CD4-positive, alpha-beta T cell treated with Interleukin-17A for 1 hour (primary cell): ENCODE measurements at places on chromosomes 3 and 15.

- DNase-seq, result peak; percentile 11
Measured at GRCh38 chr3:125594125-125594524, 1.2 kb downstream of the OSBPL11 start.

DNA sequence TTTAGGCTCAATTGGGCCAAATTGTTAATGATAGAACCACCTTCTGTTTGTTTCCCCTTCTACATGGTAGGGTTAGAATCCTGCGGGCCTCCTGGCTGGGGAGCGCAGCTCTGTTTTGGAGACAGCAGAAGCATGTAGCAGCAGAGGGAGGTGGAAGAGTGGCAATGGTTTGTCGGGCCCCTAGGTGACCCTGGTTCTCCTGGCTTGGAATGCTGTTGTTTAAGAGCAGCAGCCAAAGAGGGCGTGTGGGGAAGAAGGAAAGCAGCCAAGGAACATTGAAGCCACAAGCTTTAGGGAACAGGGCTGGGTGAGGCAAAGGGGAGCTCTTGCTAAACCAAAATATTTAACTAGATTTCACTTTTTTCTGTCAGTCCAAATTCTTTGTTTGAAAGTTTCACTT lies 213.7 kb upstream of the NR2E3 start:
- no peak for DNase-seq

- peak; percentile 9 for DNase-seq
Measured at GRCh38 chr15:84818261-84819131, 1.3 kb downstream of the ALPK3 start.

DNA sequence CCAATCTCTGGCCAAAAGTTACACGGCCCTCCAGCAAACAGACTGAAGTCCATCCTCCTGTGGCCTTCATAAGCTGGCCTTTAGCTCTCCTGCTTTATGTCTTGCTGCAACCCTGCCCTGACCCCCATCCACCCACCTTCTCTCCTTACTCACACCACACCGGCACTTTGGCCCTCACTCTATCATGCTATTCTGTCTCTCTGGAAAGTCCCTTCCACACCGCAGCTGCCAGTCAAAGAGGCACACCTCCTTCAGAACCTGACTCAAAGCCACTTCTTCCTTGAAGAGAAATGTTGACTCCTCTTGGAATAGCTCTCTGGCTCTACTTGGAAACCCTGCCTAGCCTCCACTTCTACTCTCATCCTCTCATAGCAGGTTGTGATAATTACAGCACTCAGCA lies 4.5 kb downstream of the GPR156 start:
- DNase-seq, result no peak

DNA sequence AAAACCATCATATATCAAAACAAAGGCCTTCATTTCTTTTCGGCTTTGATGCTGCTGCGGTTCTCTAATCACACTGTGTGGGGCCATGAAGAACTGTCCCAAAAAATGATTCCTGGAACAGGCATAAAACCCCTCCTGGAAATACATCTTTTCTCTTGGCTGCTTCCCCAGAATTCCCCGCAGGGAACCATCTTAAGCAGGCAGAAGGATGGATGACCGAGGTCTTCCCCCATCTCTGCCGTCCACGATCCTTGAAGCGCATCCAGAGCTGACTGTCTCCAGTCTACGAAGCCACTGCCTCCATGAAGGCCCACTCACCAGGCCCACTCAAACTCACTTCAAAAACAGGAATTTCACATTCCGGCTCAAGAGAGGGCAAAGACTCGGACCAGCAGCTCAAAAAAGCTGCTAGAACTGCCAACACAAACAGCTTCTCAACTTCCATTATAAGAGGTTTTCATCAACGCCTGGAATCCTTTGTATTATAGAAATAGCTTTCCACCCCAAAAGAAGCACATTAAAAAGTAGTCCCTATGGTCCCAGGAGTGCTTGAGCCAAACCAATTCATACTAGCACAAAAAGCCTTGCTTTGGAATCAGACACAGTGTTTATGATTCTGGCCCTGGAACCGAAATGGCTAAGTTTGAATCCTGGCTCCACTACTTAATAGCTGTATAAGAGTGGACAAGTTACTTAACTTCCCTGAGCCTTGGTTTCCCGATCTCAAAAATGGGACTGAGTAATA lies 487.5 kb upstream of the WNT5A start:
- no peak for DNase-seq

GRCh38 chr3:189744235-189744634 lies 113.0 kb downstream of the TP63 start:
- DNase-seq, result no peak

GRCh38 chr3:183278479-183279088 lies 25.5 kb downstream of the B3GNT5 start:
- no peak for DNase-seq

DNA sequence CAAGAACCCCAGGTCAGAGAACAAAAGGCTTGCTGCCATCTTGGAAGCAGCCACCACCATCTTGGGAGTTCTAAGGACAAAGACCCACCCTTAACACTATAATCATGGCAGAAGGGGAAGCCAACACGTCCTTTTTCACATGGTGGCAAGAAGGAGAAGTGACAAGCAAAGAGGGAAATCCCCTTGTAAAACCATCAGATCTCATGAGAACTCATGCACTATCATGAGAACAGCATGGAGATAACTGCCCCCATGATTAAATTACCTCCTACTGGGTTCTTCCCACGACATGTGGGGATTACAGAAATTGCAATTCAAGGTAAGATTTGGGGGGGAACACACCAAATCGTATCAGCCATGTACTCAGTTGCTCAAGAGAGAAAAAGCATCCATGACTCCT lies 21.1 kb upstream of the GBE1 start:
- no peak for DNase-seq

DNA sequence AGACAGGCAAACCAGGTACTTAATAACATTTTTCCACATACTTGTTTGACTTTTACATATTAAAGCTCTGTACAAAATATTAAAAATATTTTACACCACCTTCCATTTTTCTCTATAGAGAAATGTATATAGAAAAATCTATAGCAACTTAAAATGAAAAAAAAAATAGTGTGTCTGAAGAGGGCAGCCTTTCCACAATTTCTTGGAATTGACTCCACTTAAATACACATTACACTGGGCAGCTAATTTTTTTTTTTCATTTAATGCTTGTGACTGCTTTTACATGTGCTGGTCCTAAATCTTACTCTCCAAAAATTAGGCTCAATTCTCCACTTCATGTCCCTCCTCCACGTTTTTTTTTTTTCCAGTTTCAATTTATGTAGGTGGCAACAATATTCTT lies 427.0 kb upstream of the RBMS3 start:
- DNase-seq, result no peak

- DNase-seq, result no peak
Measured at GRCh38 chr3:99829844-99830243, 12.2 kb downstream of the CMSS1 start.

DNA sequence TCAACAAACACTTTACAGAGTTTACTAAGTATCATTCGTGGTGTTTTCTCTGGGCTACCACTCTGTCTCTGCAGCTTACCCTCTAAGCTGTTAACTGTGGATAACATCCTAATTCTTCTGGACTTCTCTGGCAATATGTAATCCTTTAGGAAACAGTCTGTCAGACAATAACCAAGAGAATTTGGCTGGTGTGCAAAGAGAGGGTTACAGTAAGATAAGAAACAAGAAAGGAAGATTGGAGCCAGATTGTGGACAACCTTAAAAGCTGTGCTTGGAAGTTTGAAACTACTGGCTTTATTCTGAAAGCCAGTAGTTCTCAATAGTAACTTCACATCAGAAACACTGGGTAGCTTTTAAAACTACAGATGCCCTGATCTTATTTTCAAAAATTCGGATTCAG lies 778 bp downstream of the ARL6 start:
- no peak for DNase-seq

DNA sequence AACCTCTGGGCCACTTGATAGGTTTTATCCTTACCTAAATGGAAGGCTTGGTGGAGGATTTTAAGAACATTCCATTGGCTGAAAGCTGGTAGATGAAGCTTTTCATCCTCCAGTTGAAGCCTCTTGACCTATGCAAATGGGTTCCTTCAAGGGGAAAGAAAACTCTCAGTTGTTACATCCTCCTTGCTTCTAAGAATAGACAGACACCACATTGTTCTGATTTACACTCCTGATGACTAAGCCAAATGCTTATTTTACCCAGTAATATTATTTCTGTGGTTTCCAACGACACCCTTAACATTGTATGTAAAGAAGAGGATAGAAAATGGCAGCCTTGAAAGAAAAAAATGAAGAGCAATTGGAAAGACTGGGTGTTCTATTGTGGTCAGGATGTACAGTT lies 480.5 kb downstream of the OTOL1 start:
- DNase-seq, result no peak

GRCh38 chr3:9881441-9881840 lies 1.4 kb upstream of the CIDEC start:
- DNase-seq, result no peak

- no peak for DNase-seq
Measured at GRCh38 chr3:14538451-14539088, 1.6 kb downstream of the GRIP2 start.

- DNase-seq, result no peak
Measured at GRCh38 chr3:40597441-40597840, 72.7 kb downstream of the ZNF621 start.

DNA sequence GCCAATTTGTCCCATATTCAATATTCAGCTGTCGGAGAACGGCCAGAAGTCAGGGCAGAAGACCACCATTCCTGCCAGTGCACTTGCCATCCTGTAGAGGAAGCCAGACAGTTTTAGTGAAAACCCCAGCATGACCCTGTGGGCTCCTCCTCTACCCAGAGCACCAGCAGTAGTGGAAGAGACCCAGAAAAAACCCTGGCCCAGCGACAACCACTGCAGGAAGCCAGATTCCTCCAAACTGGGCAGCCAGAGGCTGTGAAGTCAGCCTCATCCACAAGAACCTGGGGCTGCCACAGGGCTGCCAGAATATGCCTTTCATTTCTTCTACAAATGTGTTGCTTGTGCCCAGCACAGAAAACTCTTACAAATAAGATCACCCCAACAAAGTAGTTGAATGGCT lies 67.3 kb downstream of the HMCES start:
- DNase-seq, result no peak

- DNase-seq, result no peak
Measured at GRCh38 chr3:134004841-134005240, 24.9 kb downstream of the SLCO2A1 start.

DNA sequence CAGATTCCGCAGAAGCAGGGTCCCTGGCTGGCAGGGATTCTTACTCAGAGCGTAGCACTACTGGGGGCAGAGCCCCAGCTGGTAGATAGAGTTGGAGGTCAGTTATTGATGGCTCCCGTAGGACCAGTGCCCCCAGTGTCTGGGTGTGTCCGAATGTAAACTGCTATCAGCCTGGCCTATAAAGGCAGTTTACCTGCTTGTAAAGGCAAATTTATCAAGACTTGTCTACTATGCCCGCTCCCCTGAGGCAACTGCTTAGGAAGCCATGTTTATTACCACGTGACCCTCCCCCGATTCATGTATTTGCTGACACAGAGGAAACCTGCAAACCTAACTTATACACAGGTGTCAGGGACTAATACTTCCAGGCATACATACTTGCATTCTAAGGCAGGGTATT lies 607 bp upstream of the PPP1R14D start:
- no peak for DNase-seq

DNA sequence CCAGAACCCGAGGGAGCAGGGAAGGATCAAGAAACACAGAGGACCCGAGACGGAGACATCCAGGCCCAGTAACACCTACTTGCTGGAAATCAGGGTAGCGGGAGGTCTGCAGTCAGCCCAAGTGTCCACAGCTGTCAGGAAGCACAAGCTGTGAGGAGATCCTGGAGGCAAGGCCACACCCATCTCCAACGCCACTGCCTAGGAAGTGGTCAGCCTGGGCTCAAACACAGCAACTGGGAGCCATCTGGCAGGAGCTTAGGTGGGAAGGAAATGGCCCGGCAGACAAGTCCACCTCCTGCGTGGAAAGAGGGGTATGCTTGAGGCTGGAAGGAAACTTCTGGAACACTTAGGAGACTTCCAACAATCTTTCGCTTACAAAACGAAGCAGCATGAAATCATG lies 407.1 kb downstream of the VPS13C start:
- DNase-seq, result no peak

- no peak for DNase-seq
Measured at GRCh38 chr15:45630917-45631691, 3.7 kb upstream of the SQOR start.

DNA sequence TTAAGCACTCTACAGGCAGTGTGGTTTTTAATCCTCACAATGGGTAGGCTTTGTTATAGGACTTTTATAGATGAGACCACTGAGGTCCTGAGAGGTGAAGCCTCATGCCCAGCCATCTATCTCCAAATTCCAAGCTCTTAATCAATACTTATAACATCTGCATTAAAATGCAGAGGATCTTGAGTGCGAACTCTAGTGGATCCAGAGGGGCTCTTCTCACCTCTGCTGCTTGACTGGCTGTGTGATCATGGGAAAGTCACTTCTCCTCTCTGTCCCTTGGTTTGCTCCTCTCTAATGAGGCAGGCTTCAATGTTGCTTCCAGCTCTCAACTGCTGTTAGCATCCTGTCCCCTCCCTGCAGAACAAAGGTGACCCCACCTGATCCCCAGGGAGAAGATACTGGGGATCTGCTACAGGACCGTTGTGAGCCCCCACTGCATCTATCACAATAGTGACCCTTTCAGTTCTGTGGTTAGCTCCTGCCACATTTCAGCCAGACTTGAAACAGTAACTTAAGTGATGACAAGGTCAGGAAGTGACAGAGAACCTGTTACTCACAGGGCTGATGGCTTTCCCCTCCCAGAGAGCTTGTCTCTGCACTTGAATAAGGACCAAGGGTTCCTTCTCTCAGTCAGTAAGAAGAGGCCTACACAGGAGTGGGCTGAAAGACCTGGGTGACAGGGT lies 1.3 kb downstream of the SLC27A2 start:
- DNase-seq, result peak; percentile 3

GRCh38 chr3:169846458-169847193 lies 23.1 kb downstream of the LRRC31 start:
- no peak for DNase-seq

DNA sequence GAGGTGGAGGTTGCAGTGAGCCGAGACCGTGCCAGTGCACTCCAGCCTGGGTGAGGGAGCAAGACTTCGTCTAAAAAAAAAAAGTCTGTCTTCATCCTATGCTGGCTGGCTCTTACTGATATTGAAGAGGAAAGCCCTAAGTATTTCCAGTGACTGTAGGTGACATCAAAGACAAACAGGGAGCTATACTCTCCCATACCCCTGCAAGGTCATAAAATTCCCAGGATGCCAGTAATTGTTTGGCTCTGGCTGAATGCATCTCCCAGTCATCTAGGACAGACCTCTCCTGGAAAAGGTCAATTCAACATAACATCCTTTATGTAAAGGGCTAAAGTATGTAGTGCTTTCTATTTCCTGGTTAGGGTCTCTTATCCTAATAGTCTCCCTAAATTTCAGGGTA lies 8.0 kb downstream of the ZBBX start:
- DNase-seq, result no peak

- DNase-seq, result no peak
Measured at GRCh38 chr3:19148768-19149091, 420 bp downstream of the KCNH8 start.
